Right ventricle myocardium inferior (tissue), 1 donor: ENCODE measurements at places on chromosomes 3 and 15. TPM values are rescaled to one million over a fixed set of nuclear protein-coding genes. Genes with fewer than 3 reads are reported as not detected.

GRCh38 chr3:138578141-138578540 is 15.9 kb downstream of the CEP70 start:
- no peak for DNase-seq

DNA sequence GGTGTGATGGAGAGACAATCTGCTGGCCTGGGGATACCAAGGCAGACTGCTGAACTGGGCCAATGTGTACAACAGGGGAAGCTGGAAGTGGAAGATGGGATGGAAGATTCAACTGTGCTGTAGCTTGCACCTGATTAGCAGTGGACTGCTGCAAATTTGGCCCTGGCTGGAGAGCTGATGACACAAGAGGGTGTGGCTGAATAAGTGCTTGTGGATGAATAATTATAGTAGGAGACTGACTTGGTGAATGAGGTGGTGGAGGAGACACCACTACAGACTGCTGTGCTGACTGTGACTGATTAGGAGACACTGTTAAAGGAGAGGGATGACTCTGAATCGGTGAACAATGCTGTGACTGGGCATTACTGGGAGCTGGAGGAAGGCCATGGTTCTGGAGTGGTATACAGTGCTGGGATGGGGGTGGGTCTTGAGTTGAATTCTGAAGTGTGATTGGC is 52.5 kb downstream of the PHC3 start:
- no peak for DNase-seq

The CAPN3 gene
- total RNA-seq, result 3.4 TPM

The BFSP2 gene
- not detected for total RNA-seq
